ENCODE measurements at places on chromosomes 2 and 18.
A peak's percentile ranks its signal among the peaks of the same experiment; 100 is the strongest.

DNA sequence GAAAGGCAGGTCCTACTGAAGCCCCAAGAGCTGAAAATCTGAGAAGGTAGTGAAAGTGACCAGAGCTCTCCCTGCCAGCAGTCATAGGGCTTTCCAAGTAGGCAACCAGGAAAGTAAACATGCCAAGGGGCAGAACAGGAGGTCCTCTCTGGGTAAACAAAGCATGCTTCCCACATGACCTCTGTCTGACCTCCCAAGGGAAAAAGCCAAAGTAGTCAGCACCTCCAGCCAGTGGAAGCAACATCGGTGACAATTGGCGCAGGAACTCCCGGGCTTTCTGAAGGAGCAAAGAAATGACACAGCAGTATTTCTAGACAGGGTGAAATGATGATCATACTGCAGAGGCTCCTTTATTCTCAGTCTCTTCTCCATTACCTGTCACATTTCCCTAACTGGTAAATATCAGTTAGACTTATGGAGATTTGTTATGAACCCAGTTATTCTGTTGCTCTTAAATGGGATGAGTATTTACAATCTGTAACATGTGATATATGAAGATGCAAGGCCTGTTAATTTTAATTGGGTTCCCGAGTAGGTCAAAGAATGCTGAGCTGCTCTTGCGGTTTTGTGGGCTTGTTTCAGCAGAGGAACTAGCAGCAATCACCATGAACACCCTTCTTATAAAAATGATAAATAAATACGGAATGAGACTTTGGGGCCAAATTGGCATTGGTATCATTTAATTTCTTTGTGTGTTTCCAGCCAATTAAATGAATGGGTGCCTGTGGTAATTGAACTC lies 321.0 kb downstream of the RND3 start:
- no peak for DNase-seq

GRCh38 chr18:47549021-47549540 lies 297.6 kb upstream of the SKOR2 start:
- no peak for DNase-seq

GRCh38 chr2:209259767-209260166 lies 164.1 kb upstream of the MAP2 start:
- no peak for DNase-seq

DNA sequence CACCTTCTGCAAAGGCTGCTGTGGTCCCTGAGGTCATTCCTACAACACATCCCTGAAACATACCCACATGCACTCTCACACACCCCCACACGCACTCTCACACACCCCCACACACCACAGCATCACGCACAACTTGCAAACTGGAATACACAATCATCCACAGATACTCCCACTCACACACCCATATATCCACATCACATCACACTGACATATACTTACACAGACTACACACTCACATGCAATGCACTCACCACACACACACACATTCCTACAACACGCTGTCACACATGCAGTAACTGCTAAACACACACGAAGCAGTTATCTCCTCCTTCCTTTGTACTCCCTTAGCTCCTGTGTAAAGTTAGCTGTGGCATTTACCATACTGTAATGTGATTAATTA lies 57.1 kb upstream of the PKDCC start:
- no peak for DNase-seq

DNA sequence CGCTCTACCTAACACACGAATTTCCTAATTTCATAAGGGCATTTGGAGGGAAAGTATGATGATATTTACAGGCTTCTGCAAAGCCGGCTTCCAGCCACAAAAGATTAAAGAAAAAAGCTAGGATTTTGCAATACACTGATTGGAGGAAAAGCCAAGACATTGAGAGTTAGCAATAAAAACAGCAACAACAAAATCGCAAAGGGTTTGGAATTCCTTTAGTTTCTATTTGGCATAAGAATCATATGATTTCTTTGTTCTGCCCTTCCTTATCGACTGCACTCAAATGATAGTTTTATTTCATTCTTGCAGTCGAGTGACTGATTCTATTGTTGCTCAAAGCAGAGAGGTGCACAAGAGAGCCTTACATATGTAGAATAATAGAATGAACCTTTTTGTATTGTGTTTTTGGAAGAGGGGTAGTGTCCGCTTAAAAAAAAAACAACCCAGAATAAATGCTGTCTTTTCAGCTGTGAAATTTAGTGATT lies 3.9 kb upstream of the ZNF532 start:
- peak; percentile 57 for DNase-seq

GRCh38 chr2:101748000-101748399 lies 50.5 kb downstream of the MAP4K4 start:
- DNase-seq: no peak

GRCh38 chr2:85237849-85238565 lies 89.8 kb downstream of the TGOLN2 start:
- DNase-seq: no peak

GRCh38 chr2:85769983-85770362 lies 16.2 kb downstream of the ATOH8 start:
- no peak for DNase-seq

DNA sequence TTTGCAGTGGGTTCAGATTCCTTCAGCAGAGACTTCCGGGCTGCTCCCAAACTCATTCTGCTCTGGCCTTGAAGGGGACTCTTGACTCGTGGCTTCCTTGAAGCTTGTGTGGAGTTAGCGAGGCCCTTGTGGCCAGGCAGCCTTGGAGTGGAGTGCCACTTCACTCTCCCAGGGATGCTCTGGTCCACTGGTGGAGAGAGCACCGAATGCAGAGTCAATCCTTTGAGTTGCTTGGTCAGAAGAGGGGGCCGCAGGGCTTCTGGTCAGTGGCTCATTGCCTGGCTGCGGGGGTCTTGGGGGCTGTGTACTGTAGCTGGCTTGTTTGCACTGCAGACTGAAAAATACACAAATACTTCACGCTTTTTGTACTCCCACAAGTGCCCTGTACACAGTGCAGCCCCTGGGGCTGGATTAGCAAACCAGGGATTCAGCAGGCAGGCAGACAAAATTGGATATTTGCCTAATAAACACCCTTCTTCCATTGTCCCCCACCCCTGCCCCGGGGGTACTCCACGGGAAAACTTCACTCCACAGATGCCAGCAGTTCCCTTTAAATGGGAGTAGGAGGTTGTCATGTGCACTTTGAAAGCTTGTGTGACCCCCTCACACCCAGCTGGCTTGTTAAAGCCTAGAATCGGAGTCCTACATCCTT lies 3.2 kb downstream of the GLI2 start:
- DNase-seq: no peak

GRCh38 chr2:223723954-223724411 lies 113.4 kb downstream of the AP1S3 start:
- no peak for DNase-seq

GRCh38 chr18:60197671-60198462 lies 174.7 kb downstream of the MC4R start:
- DNase-seq: peak; percentile 4

DNA sequence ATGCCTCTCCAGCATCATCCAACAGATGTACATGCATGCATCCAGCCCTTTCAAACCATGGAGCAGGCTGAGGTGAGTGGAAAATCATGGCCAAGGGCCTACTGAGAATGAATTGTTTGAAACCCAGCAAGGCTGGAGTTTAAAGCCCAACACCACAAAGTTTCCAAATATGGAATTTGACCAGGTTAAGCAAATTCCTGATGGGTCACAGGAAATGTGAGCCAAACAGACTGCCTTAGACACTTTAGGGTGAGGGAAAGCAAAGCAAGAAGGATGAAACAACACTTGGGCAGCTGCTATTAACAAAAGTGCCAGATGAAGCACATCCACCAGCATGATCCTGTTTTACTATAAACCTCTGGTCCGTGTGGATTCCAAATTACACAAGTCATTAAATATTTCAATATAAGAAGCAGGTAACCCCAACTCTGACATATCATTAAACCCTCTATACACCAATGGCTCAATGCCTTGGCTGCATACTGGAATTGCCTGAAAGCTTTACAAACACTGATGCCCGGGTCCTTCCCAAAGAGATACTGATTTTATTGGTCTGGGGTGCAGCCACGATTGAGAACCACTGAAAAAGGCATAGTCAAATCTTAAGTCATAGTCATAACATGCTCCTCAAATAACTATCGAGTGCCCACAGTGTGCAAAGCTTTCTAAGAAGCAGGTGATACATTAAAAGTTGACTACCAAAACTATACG lies 9.1 kb downstream of the KLF7 start:
- no peak for DNase-seq

DNA sequence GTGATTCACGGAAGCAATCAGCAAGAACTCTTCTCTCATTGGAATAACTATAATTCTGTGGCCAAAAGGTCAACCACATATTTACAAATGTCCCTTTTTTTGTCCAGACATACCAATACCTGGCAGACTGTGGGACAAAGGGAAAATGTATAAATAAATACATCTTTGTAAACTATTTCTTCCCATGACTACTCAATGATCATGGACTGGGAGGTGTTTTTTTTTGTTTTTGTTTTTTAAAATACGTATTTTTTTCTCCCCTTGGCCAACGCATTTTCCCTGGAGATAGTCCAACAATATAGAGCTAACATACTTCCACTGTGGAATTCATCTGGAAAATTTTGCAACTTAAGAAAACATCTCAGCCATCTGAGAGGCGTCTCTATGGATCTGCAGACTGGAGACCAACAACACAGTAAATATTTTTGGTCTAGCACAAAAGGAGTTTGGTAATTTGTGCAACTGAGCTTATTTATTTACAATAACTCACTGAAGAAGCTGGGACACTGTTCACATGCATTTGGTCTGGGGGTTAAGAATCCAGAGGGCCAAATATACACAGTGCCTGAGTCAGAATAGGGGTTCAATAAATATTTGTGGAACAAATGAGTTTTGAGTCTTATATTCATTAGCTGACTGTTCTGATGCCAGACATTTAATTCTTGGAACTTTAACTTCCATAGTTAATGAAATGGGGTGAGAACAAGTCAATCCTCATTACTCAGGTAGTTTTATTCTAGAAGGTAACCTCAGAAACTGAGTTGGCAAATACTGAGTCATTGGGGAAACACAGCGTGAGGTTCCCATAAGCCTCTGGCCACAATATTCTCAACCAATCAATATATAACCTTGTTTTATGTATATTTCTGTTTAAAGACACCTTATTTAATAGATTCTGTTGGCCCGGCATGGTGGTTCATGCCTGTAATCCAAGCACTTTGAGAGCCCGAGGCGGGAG lies 36.2 kb downstream of the CCBE1 start:
- peak; percentile 38 for DNase-seq

- DNase-seq: no peak
Observed at GRCh38 chr2:170148161-170148560, 29.8 kb upstream of the MYO3B start.

DNA sequence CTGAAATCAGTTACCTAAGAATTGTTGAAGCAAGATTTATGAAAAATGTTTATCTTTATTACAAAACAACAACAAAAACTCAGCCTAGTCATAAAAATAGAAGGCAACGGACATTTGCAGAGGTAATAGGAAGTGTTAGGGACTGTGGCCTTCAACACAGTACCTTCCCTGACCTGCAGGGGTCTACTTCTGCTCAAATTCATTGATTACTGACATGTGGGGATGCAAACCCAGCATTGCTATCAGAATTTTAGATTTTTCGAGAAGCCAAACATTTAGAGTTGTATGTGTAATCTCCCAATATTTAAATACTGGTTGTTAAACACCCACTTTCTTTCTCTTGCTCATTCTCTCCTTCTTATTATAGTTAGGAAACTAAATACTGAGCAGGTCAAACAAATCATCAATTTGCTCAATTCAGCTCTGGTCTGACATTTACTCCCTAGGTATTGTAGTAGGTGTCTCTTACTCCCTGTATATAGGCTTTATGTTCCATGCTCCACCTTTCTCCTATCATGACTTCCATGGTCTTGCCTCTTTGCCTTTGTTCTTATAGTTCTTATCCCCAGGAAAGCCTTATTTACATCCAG lies 198.5 kb downstream of the UBE2E3 start:
- DNase-seq: no peak

DNA sequence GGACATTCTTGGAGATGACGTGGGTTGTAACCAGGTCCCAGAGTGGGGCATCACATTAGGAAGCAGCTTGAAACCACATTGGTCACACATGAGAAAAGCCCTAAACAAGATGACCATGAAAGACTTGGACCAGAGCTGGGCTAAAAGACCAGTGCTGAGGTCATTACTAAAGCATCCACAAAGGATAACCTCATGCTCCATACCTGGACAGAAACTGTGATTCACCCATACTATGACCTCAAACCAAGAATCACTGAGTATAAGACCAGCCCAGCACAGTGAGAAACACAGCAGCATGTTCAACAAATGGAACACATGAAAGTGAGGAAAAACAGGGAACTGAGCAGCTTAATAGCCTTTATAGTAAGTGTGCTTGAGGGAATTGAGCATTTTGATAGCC lies 635.5 kb upstream of the NETO1 start:
- no peak for DNase-seq

GRCh38 chr2:239978411-239978810 lies 46.7 kb downstream of the NDUFA10 start:
- peak; percentile 38 for DNase-seq

DNA sequence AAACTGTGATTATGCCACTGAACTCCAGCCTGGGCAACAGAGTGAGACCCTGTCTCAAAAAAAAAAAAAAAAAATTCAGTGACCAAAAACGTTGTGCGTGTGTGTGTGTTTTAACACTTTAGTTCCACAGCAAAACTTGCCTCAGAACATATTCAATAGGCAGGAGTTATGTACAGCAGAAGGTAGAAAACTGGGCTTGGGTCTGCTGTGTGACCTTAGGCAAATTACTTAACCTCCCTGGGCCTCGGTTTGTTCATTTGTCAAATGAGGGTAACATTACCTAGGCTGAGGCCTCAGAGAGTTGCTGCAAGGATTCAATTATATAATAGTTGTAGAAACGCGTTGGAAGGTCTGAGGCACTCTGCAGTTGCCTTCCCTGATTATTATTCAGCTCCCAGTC lies 10.3 kb upstream of the SCG2 start:
- no peak for DNase-seq

GRCh38 chr18:45557779-45558178 lies 57.5 kb upstream of the SLC14A2 start:
- no peak for DNase-seq

GRCh38 chr18:23963443-23964165 lies 51.0 kb upstream of the TTC39C start:
- DNase-seq: no peak

DNA sequence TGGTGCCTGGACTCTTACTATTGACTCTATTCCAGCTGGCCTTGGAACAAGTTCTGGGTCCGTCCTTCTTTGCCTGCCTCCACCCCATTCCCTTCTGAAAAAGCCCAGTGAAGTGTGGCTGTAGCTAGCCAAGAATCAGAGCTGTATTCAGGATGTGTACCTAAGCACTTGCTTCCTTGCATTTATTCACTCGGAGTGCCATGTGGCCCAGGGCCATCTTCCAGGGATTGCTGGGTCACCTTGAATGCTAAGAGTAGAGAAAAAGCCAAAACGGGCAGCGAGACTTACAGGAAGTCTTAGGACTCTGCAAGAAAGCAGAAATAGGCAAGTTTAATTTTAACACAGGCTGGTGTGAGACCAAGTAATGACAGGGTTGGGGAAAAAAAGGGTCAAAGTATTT lies 4.1 kb downstream of the ITGA6 start:
- no peak for DNase-seq

Data from foreskin fibroblast (primary cell).